Astrocyte (in vitro differentiated cells and primary cell): ENCODE measurements at places on chromosomes 7 and 10.
A peak's percentile ranks its signal among the peaks of the same experiment; 100 is the strongest.

DNA sequence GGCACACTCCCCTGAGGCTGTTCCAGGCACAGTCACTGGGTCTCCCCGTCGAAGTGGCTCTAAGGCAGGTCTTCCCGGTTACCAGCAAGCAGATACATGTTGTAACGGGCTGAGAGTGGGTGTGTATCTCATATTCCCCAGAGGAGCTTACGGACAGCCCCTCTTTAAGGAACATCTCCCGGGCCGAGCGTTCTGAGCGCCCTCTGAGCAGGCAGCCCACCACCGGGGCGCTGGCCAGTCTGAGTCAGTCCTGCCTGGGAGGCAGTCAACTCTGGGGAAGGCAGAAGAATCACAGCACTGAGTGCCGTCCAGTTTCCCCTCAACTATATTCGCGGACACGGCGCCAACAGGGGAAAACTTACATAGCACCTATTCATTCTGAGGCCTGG, 117.4 kb downstream of the LHPP start:
- DNase-seq = no peak

DNA sequence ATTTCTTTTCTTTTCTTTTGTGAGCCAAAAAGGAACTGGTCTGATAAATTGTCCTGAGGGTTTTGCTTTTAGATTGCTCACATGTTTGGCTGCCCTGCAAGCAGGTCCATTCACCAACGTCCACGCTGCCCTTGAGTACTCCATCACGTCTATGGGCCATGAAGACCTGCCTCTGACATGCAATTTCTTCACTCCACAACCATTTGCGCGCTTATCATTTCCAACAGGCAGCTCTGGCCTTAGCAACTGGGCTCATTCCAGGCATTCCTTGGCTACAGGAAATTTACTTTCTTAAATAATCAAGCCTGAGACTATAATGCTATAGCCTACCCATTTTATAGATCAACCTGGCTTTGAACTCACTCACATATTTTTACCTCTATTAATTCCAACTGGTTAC, 408.3 kb upstream of the C7orf33 start:
- no peak for DNase-seq

- peak; percentile 80 for DNase-seq
These were observed 104.1 kb upstream of the KCNMA1 start for GRCh38 chr10:77741746-77742145.

DNA sequence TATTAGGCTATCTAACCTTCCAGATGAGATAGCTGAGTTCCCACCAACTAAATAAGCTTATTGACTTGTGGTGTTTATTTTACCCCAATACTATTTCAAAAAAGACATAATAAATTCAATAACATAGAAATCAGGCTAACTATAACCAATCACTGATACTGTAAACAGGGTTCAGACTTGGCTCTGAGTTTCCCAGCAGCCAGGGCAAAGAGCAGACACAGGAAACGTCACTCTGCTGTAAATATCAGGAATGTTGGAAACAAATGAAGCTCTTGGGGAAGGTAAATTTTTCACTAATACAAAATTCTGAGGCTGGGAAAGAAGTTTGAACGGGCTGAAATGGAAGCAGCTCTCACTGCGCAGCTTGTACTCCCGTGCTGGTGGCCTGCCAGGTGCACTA, 114.6 kb downstream of the GALNT11 start:
- no peak for DNase-seq

GRCh38 chr7:14196555-14196954, 207.1 kb upstream of the ETV1 start:
- DNase-seq = no peak

- no peak for DNase-seq
These were observed 260.0 kb downstream of the GRID1 start for GRCh38 chr10:86106616-86107015.

GRCh38 chr7:54559401-54559800, 17.2 kb downstream of the VSTM2A start:
- DNase-seq = no peak

DNA sequence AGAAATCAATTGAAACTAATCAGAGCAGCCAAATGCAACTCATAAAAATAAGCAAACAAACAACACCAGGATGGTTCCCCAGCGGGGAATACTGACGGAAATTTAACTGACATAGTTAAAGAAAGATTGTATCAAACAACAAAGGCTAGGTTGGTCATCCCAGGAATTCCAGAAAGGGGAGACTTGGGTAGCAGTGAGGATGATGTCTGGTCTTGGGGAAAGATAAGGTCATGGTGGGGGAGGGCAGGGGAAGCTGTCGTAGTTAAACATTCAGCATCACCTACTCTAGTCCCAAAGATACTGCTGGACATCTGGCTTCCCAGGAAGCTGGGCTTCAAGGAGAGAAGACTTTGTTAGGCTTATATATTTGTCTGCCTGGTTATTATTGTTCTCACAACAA, 50.4 kb downstream of the DYNC1I1 start:
- DNase-seq = no peak

DNA sequence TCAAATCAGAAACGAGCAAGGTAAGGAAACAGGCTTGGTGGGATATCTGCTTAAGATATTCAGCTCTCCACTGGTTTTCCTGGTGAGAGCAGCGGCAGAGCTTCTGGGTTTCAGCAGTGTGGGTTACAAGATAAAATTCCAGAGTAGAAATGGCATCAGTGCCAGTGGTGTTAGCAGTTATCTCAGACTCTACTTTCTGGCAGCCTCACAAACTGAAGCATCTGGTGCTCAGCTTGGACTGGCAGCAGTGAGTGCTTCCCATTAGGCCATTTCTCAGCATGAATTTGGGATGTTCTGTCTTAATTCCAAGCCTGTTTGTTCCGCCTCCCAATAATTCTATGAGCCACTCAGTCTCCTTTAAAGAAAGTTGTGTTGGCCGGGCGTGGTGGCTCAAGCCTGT, 6.9 kb upstream of the GSTO2 start:
- DNase-seq = no peak

GRCh38 chr10:34966040-34966439, 124.1 kb downstream of the CUL2 start:
- DNase-seq = no peak

DNA sequence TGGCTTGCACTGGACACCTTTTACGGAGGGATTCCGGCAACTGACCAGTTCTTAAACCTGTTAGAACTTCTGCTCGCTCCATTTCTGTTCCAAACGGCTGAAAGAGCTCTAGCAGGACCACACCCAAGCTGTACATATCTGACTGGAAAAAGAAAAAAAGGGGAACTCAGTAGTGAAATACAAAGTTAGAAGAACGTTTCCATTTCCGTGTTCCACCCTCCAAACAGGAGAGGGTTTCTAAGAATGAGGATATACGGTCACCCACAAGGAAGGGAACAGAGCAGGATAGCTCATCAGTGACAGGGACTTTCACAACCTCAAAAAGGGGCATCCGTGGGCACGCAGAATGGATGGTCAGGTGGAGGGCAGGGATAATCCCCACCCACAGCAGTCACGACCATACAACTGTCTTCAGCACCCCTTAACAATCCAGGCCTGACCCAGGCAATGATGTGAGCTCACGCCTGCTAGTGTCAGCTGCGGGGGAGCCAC, 4.3 kb upstream of the ANKRD61 start:
- DNase-seq = no peak

DNA sequence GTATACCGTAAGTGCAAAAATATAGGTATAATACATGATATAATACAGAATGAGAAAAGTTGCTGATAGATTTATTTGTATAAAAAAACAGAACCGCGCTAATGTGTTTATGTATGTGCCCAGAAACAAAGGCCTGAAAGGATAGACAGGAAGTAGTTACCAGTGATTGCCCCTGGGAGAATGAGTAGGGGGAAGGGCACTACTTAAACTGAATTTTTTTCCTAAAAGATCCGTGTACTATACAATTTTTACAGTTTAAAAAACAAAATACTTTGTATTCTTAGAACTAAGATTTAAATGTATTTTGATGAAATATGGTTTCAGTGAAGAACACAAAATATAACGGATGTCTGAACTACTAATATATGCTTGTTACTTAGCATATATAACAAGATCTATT, 2.9 kb downstream of the IPMK start:
- no peak for DNase-seq

DNA sequence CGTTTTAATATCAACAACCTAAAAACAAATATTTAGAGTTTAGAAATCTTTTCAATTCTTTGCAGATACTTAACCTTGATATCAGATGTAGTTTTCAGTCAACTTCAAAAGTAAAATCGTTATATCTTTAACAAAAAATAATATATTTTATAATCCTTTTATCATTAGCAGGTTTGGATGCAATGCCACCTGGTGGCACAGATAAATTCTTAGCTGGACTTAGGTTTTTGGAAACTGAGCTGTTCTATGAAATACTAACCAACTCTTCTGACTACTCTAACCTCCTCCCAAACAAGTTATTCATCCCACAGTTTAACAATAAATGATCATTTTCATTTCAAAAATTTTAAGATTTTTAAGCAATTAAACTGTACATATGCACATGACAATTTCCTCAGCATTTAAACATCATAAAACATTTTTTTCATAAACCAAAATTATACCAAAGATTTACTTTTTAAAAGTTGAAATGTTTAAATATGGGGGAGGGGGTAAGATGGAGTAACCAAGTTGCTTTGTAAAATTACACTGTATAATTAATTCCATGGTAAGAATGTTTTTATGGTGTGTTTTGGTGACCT, 56.9 kb downstream of the HIBADH start:
- DNase-seq = peak; percentile 15

GRCh38 chr10:100570506-100570905, 34.8 kb downstream of the HIF1AN start:
- no peak for DNase-seq

GRCh38 chr10:76463111-76463510, 1031.7 kb downstream of the LRMDA start:
- DNase-seq = no peak

- DNase-seq = no peak
These were observed 28.8 kb upstream of the OPALIN start for GRCh38 chr10:96387601-96388000.

- DNase-seq = no peak
These were observed 261.4 kb downstream of the GRID1 start for GRCh38 chr10:86105181-86105580.

- DNase-seq = peak; percentile 30
These were observed at the start of gene BCAP29 for GRCh38 chr7:107579885-107580715. Gene BCAP29 (plus strand): TSS chr7:107580246. CDS start chr7:107580773, 527 bp downstream.

DNA sequence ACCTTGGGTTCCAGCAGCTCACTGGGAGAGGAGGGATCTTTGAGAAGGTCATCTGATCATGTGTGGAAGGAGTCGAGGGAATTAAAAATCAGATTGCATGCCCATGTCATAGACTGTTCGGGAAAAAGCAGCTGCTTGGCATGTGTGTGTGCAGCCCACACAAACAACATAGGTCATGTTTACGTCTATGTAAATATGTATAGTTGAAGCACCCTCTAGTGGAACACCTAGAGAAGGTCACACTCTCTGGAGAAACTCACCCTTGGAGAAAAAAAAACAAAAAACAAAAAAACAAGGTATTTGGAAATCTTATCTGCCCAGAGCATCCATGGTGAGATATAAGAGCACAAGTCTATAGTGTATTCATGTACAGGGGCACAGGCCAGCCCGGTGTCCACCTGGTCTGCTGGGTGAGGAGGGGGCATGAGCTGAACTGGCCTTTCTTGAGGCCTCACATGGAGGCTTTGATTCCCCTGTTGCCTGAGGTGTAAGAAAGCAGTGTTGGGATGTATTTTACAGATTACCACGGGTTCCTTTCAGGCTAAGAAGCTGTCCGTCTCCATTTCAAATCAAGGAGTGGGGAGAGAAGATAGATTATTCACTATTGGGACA, 98.0 kb downstream of the NPY start:
- peak; percentile 3 for DNase-seq

GRCh38 chr10:70324951-70325781, 41.4 kb upstream of the NPFFR1 start:
- DNase-seq = no peak

GRCh38 chr7:71470830-71471229, 338.9 kb downstream of the GALNT17 start:
- DNase-seq = no peak

DNA sequence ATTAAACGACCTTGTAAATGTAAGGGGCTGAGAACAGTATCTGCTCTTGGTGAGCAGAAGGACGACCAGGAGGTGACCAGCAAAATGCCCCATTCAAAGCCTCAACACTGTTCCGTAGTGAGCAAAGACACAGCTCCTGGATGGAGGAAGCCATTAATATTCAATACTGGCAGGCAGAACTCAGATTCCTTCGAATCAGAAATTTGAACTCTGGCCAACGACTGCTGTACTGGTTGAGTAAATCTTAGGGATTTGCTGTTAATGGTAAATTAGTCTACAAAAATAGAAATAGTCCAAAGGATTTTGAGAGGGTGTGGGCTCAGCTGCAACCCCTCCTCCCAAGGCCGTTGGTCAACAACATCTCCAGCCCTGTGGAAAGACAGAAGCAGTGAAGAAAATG, 130.5 kb upstream of the PFKP start:
- DNase-seq = peak; percentile 26

- no peak for DNase-seq
These were observed 78.4 kb upstream of the GJD4 start for GRCh38 chr10:35526746-35527145.

GRCh38 chr10:44316187-44316921, 68.5 kb downstream of the CXCL12 start:
- no peak for DNase-seq

DNA sequence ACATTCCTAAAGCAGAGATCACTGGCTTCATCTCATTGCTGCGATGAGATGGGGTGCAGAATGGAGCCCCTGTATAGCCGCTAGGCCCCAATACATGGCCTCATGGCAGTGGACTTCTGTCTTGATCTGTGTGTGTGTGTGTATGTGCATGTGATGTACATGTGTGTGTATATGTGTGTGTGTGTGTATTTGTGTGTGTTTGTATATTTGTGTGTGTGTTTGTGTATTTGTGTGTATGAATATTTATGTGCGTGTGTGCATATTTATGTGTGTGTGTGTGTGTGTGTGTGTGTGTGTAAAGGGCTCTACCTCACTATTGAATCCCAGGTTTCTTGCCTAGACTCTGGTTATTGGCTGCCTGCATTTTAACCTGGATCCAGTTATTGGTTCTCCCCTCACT, 958.2 kb downstream of the GRID1 start:
- DNase-seq = no peak

- DNase-seq = no peak
These were observed at the start of gene PFKP for GRCh38 chr10:3067118-3067858. Gene PFKP (plus strand): TSS chr10:3067548. CDS start chr10:3067596, 48 bp downstream.

- peak; percentile 16 for DNase-seq
These were observed 685 bp downstream of the CASP2 start for GRCh38 chr7:143288836-143289235.

GRCh38 chr10:132827861-132828539, 42.1 kb upstream of the NKX6-2 start:
- DNase-seq = no peak
